ENCODE measurements at places on chromosomes 6 and 20. TPM values are rescaled to one million over a fixed set of nuclear protein-coding genes. Genes with fewer than 3 reads are reported as not detected.

The DEFB124 gene
- total RNA-seq: not detected

The WFDC12 gene
- not detected for total RNA-seq

The SASH1 gene
- total RNA-seq: 2.8 TPM

The TINAG gene
- not detected for total RNA-seq

The ULBP2 gene
- 4.2 TPM for total RNA-seq

The MYB gene
- 1.3 TPM for total RNA-seq

The PTPRT gene
- not detected for total RNA-seq

The EPB41L1 gene
- 71.1 TPM for total RNA-seq

The NKAIN4 gene
- 6.4 TPM for total RNA-seq

The GLP1R gene
- total RNA-seq: not detected

The SNAI1 gene
- total RNA-seq: 18.7 TPM

The DEFB132 gene
- not detected for total RNA-seq

The SLC12A5 gene
- total RNA-seq: 14.8 TPM

The DNMT3B gene
- total RNA-seq: 4.2 TPM

The RAET1G gene
- total RNA-seq: 9.7 TPM

The TSHZ2 gene
- total RNA-seq: not detected

The B3GALT4 gene
- total RNA-seq: 0.53 TPM

The LAMA2 gene
- 0.73 TPM for total RNA-seq

The ACTR5 gene
- 10.7 TPM for total RNA-seq

The SLC17A4 gene
- total RNA-seq: not detected

The TPX2 gene
- 110 TPM for total RNA-seq

The WRNIP1 gene
- total RNA-seq: 38.8 TPM

The KCNK16 gene
- not detected for total RNA-seq

The RIPPLY2 gene
- 0.84 TPM for total RNA-seq

The PPP1R14C gene
- total RNA-seq: 0.78 TPM

The MRPS18B gene
- 111 TPM for total RNA-seq

The ZC2HC1B gene
- not detected for total RNA-seq

The LGSN gene
- 3.8 TPM for total RNA-seq

The MACROD2 gene
- total RNA-seq: 0.64 TPM

The PLN gene
- not detected for total RNA-seq

The PNLDC1 gene
- total RNA-seq: not detected

The RNF39 gene
- not detected for total RNA-seq

The SGK2 gene
- 11.0 TPM for total RNA-seq

The IRAK1BP1 gene
- total RNA-seq: 0.74 TPM

The HLA-DPA1 gene
- not detected for total RNA-seq

The SLC26A8 gene
- not detected for total RNA-seq

The MUCL3 gene
- not detected for total RNA-seq

The PRDM13 gene
- 1.3 TPM for total RNA-seq

The SLC17A3 gene
- 0.93 TPM for total RNA-seq

The ASIP gene
- not detected for total RNA-seq

The UBD gene
- total RNA-seq: 0.49 TPM

The GFRA4 gene
- not detected for total RNA-seq

The DUSP15 gene
- total RNA-seq: 0.95 TPM

The C6orf141 gene
- 20.9 TPM for total RNA-seq

The LY6G5C gene
- total RNA-seq: 0.77 TPM

The TMEM244 gene
- not detected for total RNA-seq

The GABRR1 gene
- total RNA-seq: not detected

The PRKN gene
- total RNA-seq: 0.07 TPM

The CST5 gene
- not detected for total RNA-seq

The TTBK1 gene
- 0.03 TPM for total RNA-seq

The MRAP2 gene
- 1.4 TPM for total RNA-seq

The BTN1A1 gene
- not detected for total RNA-seq

The CEP85L gene
- 1.2 TPM for total RNA-seq

The BPIFB4 gene
- not detected for total RNA-seq

The ZSWIM1 gene
- 6.6 TPM for total RNA-seq

The MATN4 gene
- 0.12 TPM for total RNA-seq

The ROMO1 gene
- 326 TPM for total RNA-seq

The TOX2 gene
- 9.2 TPM for total RNA-seq

The BPIFA1 gene
- total RNA-seq: not detected

Measured in A549 treated with RU486 at 1 μM for 4 hours (cell line).